ENCODE measurements at places on chromosomes 5 and 9. TPM values are rescaled to one million over a fixed set of nuclear protein-coding genes. Genes with fewer than 3 reads are reported as not detected.

Gene GZMA
- total RNA-seq: 10.3 TPM

Gene PAEP
- not detected for total RNA-seq

Gene GDNF
- not detected for total RNA-seq

Gene GTF3C5
- total RNA-seq: 83.3 TPM

Gene IFNA16
- total RNA-seq: not detected

Gene PTGDS
- 1.3 TPM for total RNA-seq
